ENCODE measurements at places on chromosomes 5 and 9.

DNA sequence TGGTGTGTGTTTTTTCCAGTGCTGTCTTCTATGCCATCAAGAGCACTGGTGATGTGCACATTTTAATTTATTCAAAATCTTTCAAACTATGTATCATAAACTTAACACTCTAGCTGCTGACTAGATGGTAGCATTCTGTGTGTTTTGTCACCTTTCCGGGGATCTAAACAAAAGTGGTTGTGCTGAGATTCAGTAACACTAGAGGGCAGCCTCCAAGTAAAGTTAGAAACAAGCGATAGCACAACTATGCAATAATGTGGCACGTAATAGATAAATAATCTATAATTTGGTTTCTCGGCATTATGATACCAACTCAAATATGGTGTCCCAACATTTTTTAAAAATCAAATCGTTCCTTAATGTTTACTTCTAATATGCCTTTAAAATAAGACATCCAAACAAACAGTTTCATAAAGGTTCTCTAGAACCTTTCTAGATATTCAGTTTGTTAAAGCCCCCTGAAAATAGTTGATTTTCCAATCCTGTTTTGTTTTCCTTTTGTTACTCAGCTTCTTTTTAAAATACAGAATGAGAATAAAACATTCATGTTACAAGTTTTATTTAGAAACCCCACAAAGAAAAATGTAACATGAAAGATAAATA, 16.9 kb downstream of the SEMA6A start:
- no peak for DNase-seq

DNA sequence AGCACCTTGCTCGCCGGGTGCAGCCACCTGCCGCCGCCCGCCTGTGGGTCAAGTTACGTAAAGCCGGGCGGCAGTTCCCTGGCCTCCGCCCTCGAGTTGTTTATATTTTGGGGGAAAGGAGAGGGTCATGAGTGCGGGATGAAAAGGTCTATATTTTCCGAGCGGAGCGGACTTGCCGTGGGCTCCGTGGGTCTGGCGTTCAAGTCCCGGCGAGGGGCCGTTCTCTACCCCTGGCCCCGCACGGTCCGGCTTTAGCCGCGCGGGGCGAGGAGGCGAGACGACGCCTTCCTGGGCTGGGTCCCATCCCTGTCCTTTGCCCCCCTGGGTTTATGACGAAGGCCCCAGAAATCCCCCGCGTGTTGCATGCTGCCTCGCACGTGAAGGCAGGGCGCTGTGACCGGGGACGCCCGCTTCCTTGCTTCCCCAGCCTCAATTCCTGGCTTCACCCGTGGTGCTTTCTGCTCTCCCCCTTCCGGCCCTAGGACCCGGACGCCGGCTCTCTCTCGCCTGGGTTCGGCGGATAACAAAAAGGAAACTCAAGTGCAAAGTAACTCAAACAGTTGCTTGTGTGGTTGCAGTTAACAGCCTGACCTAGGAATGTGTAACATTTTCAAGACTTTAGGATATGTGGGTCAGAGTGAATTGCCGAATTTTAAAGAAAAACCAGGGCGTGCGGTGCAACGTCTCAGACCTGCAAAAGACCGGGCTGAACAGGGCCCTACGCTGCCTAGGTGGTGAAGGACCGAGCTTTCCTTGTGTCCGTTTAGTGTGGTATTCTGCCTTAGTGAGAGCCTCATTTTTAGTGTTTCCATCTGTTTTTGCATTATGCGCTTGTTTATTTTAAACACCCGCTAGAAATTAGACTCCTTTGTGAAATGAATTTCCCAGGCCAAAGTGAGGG, 810 bp downstream of the VPS13A start:
- DNase-seq, result peak; percentile 59

DNA sequence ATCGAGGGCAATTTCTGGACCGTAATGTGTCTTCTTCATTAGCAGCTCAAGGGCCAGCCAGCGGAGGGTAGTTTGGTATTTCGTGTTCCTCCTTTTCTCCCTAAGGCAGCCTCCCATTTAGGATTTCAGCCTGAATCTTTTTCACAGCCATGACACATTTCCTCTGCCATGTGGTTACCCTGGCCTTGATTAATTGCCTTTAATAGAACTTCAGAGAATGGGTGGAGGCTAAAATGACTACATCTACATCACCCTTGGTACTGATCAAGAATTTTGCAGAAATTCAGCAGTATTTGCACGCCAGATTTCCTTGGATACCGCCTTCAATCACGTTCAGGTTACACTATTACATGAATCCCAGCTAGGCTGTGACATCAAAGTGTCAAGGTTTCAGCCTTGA, 58.0 kb downstream of the ADAMTS16 start:
- no peak for DNase-seq

DNA sequence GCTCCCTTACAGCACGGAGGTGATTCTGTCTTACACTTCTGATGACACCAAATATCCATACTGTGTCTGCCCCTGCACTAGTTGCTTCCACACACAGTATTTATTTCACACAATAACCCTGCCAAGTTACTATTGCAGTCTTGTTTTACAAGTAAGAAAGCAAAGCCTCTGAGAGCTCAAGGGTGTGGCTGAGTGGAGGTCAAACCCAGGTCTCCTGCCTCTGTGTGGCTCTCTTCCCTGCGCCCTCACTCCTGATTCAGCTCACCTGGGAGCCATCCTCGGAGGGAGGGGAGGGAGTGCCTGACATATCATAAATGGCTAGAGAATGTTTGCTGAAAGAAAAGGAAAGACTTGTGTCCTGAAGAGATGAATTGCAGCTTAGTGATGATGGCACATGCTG, 41.0 kb downstream of the MVB12B start:
- DNase-seq, result no peak

- no peak for DNase-seq
Observed at GRCh38 chr9:77879437-77879943, 152.1 kb downstream of the GNAQ start.

DNA sequence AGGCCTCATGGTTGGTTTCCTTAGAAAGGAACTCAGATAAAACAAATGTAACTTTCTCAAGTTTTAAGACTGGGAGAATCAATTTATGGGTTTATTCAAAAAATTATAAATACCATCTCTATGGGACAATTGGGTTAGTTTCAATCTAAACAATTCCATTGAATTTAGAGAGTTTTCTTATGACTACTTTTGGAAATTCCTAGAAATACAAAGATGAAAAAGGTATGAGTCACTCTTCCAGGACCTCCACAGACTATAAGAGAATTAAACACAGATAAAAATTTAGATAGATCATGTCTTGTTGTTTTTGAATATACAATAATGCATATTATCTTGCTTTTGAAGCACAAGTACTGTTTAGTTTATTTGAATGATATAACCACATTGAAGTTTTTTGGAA, 188.7 kb downstream of the CHSY3 start:
- no peak for DNase-seq

GRCh38 chr9:136804509-136805206, 3.1 kb upstream of the RABL6 start:
- DNase-seq, result no peak

DNA sequence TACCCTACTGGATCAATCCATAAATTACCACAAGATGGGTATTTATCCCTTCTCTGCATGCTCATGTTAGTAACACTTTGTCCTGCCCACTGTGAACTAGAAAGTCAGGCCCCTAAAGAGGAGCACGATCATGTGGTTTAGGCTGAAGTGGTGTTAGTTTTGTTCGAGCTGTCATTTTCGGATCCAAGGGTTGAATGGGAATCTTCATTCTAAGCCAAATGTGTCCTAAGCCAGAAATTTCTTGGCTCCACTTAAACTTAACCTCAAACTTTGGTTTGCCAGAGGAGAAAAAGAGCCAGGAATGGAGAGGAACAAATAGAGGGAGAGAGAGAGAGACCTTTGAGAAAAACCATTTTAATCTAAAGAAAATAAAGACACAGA, 837.7 kb upstream of the ZNF608 start:
- no peak for DNase-seq

DNA sequence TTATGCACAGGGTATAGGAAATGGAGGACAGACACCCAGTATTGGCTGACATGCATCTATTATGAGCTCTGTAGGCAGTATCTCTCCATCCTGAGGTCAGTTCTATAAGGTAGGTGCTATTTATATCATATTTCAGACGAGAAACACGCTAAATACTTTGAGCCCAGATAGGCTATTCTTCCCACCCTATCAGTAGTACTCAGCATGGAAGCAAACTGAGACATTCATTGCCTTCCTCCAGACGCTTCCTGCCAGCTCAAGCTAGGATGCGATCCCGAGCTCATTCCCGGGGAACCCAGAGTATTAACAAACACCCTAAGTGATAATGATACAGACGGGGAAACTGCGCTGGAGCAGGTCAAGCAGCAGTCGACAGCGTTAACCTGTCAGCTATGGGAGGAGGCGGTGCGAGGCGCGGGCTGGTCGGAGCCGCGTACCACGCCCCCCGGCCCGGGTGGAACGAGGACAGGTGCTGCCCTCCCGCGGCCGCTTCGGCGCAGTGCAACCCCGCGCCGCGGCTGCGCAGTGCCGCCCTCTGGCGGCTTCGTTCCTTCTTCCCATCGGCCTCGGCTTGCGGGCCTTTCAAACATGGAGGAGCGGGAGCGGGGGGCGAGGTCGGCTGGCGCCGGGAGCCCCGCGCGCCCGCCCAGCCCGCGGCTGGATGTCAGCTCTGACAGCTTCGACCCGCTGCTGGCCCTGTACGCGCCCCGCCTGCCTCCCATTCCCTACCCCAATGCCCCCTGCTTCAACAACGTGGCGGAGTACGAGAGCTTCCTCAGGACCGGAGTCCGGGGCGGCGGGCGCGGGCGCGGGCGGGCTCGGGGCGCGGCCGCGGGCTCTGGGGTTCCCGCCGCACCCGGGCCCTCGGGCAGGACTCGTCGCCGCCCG, at the start of gene LSM11:
LSM11 (plus strand) TSS at position 550 of the 888 bp plus-strand sequence; CDS start at position 589, 39 bp downstream.
- DNase-seq, result peak; percentile 92

GRCh38 chr9:113879911-113880310, 3.8 kb downstream of the ZNF618 start:
- DNase-seq, result no peak

- DNase-seq, result no peak
Observed at GRCh38 chr5:93236807-93237421, 344.1 kb downstream of the NR2F1-AS1 start.

GRCh38 chr9:135910757-135911156, 3.4 kb upstream of the CAMSAP1 start:
- no peak for DNase-seq

- no peak for DNase-seq
Observed at GRCh38 chr9:10729213-10729612, 116.4 kb upstream of the PTPRD start.

DNA sequence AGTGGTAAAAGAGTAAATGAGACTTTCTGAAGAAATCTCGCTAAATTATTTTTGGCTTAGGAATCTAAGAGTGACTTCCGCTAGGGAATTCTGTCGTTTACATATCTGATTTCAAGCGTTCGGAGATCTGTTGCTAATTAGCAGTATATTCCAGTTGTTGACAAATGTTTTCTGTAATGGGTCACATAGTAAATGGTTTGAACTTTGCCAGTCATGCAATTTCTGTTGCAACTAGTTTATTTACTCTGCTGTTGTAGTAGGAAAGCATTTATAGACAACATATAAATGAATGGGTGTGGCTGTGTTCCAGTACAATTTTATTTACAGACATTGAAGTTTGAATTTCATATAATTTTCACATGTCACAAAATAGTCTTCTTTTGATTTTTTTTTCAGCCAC, 57.4 kb upstream of the JAK2 start:
- DNase-seq, result no peak

GRCh38 chr5:173917788-173918786, 29.9 kb downstream of the CPEB4 start:
- peak; percentile 59 for DNase-seq

DNA sequence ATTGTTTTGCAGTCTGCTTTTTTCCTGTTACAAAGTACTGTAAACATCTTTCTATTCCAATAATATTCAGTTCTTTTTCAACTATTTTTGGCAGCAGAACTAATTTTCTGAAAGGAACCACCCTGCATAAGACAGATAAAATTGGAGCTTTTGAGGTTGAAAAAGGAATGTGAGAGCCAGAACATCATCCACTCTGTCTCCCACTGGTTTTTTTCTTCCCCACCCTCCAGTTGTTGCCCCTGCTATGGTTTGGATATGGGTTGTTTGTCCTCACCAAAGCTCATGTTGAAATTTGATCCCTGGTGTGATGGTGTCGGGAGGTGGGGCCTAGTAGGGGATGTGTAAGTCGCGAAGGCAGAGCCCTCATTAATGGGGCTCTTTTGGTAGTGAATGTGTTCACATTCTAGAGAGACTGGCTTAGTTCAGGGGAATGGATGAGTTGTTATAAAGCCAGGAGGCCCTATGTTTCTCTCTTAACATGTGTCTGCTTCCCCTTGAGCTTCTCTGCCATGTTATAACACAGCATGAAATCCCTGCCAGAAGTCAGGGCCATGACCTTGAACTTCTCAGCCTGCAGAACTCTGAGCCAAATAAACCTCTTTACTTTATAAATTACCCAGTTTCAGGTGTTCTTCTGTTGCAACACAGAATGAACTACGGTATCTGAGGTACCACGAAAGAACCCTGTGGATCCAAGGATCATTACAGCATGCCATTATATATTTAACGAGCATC, 34.8 kb upstream of the MAST4 start:
- DNase-seq, result no peak

DNA sequence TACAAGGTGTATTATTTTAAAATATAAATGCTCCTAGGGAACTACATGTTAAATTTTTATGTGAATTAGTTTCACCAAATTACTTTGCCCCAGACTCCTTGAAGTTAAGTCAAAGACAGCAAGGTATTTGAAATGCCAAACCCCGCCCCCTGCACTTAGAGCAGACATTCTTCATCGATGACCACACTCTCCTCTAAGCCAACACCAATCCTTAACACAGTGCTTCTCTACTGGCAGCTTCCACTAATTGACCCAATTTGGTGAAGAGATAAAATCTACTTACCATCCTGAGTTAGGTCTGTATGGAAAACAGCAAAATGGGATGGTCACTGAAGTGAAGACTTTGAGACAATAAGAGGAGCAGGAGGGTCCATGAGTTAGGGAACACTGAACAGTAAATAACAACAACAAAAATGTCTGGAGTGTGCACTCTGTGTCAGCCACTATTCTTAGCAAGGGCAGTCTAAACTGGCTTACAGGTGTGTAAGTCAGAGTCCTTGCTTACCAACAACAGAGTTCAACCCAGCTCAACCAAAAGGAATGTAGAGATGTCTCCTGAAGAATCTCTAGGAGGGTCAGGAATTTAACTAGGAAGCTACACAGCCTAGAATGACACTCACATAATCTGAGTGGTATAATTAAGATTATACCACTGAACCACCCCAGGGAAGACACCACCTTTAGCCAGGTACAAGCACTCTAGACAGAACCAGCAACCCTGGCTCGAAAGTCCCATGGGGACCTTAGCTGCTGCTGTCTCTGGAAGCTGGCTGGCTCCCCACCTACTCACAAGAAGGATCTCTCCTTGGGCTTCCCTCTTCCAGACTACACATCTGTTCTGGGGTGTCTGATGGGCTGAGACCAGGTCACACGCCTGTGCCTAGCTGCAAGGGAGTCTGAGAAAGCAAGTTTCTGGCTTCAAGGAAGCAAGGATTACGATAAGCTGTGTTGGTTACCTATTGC, 8.8 kb upstream of the UBE2QL1 start:
- DNase-seq, result no peak
